Transverse colon (tissue), 4 donors: ENCODE measurements at places on chromosomes 4 and X. TPM values are rescaled to one million over a fixed set of nuclear protein-coding genes. Genes with fewer than 3 reads are reported as not detected.

The ZFP42 gene
- not detected for total RNA-seq

DNA sequence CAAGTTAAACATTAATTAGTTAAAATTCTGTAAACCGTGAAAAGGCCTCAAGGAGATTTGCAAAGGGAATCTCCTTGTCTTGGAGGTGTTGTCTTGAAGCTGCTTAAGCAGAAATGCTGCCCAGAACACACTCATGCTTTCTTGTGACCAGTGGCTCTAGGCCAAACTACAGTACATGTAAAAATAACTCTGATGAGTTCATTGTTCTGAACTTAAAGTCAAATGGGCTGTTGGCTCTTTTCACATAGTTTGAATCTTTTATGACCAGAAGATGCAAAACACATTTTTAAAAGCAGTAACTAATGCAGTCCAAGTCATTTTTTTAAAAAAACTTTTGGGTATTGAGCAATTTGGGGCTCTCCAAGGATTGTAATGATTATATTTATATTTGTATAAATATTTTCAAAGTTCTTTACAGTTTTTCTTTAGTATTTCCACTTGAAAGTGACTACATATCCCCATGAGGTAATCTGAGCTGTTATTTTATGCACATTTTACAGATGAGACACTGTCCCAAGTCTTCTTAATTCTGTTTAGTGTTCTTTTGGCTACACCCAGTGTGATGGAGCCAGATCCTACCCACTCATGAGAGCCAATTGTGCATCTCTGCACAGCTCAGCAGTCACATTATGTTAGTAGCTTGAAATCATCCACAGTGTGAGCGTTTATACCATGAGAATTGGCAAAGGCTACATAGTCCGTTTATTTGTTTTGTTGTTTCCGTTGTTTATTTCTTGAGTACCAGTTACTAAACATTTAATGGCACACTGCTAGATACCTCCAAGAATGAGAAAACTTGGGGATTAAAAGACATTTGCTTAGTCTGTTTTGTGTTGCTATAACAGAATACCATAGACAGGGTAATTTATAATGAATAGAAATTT, 112.8 kb upstream of the ATXN3L start:
- no peak for DNase-seq

The GALNT7 gene
- 122 TPM for total RNA-seq

GRCh38 chr4:8544741-8545438, 35.3 kb upstream of the GPR78 start:
- DNase-seq, result no peak

- no peak for DNase-seq
These were observed 501.6 kb upstream of the SMIM31 start for GRCh38 chr4:164252286-164252685.

GRCh38 chr4:38128478-38129459, 168.6 kb downstream of the PTTG2 start:
- DNase-seq, result peak; percentile 60

- DNase-seq, result peak; percentile 37
These were observed 783 bp downstream of the RBPJ start for GRCh38 chr4:26321373-26322221.

The FRAS1 gene
- total RNA-seq, result 9.7 TPM

DNA sequence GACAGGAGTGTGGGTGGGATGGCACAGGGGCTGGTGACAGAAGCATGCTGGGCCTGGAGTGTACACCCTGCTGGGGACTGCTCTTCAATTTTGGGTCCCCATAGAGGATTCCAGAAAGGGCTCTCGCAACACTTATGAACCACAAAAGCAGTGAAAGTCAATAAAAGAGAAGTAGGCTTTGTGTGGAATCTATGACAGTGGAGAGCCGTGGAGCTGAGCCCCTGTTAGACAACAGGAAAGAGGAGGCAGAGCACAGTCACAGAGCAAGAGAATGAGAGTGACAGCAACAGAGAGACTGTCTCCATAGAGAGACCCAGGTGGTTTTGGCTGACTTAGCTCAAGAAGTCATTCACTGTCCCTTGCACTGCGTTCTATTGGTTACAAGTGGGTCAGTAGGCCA, 135.1 kb upstream of the ATP6AP2 start:
- no peak for DNase-seq

- DNase-seq, result no peak
These were observed 363.9 kb downstream of the KLHL13 start for GRCh38 chrX:117752745-117753144.

- no peak for DNase-seq
These were observed 95.8 kb upstream of the EGFL6 start for GRCh38 chrX:13473442-13474163.

DNA sequence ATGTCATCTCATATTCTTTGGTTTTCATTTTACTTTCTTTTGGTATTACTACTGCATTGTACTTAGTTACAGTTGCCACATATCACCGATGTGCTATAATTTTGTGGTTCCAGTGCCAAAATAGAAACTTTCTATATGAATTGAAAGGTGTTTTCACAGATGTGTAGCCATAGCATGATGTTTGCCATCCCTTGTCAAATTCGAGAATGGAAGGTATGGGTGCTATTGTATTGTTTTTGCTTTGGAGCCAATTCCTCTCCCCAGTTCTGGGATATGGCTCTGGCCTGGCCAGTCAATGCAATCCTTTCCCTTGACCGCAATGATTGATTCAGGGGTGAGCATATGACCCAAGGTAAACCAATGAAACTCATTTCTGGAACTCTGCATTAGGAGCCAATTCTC, 86.2 kb upstream of the RPS6KA3 start:
- DNase-seq, result no peak

- DNase-seq, result no peak
These were observed 23.0 kb downstream of the GRXCR1 start for GRCh38 chr4:42915484-42915883.

The HMGN5 gene
- 3.0 TPM for total RNA-seq

- DNase-seq, result no peak
These were observed 106.3 kb upstream of the BOD1L1 start for GRCh38 chr4:13733817-13734216.

GRCh38 chr4:186151499-186151898, 39.9 kb upstream of the CYP4V2 start:
- DNase-seq, result no peak

DNA sequence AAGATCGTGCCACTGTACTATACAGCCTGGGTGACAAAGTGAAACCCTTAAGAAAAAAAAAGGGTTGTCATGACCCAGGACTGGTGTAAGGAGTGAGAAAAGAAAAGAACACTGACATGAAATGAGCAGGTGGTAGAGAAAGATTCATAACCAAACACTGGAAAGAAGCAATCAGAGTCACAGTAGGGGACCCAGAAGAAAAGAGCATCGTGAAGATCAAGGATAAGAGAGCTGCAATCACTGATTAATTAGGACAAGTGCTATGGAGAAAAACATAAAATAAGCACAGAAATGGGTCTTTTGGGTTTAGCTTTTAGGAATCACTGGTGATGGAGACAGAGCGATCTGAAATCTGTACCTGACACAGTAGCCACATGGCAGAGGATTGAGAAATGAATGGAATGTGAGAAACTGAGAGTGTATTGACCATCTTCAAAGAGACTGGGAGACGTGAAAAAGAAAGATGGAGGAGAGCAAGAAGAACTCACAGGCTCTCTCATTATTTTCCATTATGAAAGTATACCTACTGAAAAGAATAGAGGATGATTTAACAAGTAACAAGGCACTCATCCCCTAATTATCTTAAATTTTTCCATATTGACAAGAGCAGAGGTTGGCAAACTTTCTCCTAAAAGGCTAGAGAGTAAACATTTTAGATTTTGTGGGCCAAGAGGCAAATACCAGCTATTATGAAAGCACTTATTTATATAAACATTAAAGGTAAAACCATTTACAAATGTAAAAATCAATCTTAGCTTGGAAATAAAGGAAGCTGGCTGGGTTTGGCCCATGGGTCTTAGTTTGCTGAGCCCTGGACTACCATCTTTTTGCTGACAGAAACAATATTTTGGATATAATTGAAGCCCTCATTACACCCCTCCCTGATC, 7.3 kb downstream of the TMEM154 start:
- no peak for DNase-seq

The SLC10A6 gene
- not detected for total RNA-seq

The PNMA3 gene
- total RNA-seq, result not detected

The TXK gene
- 7.3 TPM for total RNA-seq

DNA sequence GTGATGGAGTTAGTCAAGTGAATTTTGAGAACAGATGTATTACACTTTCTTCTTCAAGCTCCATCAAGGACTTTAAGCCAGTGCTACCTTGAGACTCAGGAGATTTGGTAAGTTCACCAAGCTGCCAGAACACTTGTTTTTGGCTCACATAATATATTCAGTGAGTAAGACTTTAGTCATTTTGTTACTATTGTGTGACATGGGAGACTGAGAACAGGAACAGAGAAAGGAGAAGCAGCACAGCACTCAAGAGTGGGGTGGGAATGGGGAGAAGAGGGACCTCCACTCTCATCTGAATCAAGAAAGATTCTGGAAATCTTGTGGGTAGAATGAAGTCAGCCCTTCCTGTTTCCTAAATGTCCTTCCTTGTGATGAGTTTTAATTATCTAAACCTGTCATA, 87.3 kb upstream of the TET2 start:
- no peak for DNase-seq

- no peak for DNase-seq
These were observed 62.5 kb downstream of the NPY1R start for GRCh38 chr4:163269869-163270268.

The SPARCL1 gene
- 138 TPM for total RNA-seq

DNA sequence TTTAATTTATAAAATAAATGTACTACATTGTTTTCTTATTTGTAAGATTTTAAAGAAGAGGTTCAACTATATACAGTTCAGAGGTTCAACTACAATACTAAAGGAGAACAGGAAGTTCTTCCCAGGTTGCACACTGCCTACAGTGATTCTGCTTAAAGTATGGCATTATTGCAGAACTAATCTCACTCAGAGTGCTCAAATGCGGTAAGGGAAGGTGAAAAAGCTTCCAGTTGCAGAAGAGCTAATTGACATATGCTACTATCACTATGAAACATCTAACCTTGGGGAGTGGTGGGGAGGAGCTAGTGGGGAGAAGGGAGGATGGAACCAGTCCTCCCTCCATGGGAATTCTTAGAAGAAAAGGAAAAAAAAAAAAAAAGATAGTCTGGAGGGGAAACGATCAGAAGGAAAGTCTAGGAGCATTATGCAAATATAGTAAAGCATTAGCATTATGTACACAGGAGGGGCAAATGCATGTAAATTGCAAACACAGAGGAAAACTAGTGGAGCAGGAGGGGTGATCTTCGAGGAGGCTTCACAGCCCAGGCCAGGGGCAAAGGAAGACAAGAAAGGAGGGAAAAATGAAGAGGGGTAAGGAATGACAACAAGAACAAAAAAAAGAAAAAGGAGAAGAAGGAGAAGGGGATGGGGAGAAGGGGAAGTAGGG, 32.0 kb upstream of the MMAA start:
- no peak for DNase-seq

- DNase-seq, result no peak
These were observed 221.6 kb upstream of the FTHL17 start for GRCh38 chrX:31293409-31293808.

The CABS1 gene
- total RNA-seq, result not detected

GRCh38 chr4:5034206-5034605, 14.9 kb upstream of the CYTL1 start:
- DNase-seq, result no peak

DNA sequence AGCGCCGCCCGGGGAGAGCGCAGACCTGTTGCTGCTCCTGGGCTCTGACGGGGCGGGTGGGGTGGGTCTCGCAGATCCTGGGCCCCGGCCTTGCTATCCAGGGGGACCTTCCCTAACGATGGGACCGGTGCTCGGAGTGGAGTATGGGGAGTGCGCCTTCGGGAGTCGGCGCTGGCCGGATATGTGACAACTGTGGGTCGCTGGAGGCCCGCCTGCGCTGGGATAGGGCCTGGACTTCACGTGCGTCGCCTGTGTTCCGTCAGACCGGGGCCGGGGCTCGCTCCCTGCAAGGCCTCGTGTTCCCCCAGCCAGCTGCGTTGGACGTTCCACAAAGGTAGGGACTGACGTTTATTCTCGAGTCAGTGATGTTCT, 1.3 kb downstream of the TBL1X start:
- DNase-seq, result peak; percentile 51

GRCh38 chr4:141501931-141502330, 134.5 kb upstream of the IL15 start:
- no peak for DNase-seq

The CENPE gene
- total RNA-seq, result not detected

The EPHA5 gene
- total RNA-seq, result not detected

DNA sequence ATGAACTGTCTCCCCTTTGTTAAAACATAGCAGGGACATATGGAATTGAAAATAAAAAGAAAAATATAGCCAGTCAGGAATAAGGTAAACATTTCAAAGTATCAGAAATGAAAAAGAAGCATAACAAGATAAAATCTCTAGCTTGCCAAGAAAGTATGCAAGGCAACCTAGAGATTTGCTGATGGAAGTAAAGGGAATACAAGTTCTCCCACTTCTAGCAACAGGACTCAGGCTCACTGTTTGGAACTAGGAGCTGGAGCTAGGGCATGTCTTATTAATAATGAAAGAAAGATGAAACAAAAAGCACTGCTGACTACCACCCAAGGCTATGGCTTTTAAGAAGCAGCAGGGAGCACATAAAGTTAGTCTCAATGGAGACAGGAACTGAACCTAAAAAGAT, 18.2 kb downstream of the ANKRD50 start:
- DNase-seq, result no peak

DNA sequence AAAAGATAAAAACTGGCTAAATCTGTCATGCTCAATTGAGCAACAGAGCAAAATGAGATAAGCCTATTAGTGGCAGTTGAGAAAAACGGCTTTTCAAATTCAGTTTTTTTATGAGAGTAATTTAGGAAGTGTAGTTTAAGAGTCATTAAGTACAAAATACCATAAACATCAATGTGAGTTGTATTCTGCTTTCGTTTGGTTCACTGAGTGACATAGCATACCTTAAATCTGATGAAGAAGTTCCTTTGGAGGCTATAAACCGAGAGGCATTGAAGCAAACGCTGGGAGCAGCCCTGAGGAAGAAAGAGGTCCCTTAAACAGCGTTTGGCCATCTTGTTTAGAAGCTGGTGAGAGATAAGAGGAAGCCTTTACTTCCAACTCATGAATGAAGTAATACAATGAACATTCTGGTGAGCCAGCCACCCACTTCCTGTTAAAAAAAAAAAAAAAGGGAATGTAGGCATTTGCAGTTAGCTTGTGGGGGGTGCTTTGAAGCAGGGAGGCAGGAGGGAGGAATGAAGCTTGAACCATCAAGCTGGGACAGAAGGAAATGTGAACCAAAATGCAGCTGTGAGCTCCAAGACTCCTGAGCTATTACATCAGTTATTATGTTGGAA, 132.3 kb downstream of the ZNF330 start:
- no peak for DNase-seq

The EGF gene
- total RNA-seq, result 0.79 TPM
